ENCODE measurements at places on chromosomes 11 and 22.

DNA sequence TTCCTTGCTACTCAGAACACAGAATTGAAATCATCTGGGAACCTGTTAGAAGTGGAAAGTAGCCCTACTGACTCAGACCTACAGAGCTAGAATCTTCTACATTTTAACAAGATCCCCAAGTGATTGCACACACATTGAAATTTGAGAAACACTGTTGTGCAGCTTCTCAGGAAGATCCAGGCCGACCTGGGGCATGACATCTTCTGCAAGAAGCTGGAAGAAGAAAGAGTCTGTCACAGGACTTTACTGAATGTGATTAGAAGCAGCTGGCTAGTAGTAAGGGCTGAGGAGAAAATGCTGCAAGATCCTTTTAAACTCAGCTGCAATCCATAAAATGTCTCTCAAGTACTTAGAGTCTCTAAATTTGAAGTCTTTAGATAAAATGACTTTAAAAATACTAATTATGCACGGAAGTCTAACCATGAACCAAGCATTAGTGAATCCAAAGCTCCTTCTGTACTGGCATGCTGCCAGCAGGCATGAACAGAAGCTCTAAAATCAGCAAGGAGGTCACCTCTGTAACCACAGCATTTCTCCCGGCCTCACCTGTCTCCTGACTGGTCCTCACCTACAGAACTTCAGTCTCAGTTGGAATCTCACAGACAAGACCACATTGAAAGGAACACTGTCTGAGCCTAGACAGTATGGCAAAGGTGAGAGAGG lies 85.0 kb downstream of the SERGEF start:
- no peak for DNase-seq

- DNase-seq: no peak
Measured at GRCh38 chr11:7909585-7910285, 21.3 kb downstream of the OR10A6 start.

GRCh38 chr22:30238661-30239487 lies 7.7 kb downstream of the LIF start:
- no peak for DNase-seq

DNA sequence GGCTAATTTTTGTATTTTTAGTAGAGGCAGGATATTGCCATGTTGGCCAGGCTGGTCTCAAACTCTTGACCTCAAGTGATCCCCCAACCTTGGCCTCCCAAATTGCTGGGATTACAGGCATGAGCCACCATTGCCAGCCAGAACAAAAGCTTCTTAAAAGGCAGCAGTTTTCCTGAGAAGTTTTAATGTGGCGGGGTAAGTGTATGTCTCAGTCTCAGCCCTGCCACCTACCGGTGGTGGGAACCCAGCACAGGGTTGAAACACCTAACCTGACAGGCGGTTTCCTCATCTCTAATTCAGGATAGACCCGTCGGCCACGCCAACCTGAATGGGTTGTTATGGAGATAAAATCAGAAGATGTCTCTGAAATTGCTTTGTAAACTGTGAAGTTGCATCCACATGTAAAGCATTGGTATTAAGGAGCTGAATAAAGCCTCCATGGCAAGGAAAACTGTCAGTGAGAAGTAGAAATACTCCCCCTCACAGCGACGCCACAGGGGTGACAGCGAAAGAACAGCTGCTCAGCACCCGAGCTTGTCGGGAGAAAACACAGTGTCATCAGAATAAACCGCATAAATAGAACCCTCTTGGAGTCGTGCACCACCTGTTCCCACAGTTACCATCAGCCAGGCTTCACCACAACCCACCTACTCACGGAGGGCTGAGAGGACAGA lies 165.9 kb upstream of the NCAM1 start:
- no peak for DNase-seq

DNA sequence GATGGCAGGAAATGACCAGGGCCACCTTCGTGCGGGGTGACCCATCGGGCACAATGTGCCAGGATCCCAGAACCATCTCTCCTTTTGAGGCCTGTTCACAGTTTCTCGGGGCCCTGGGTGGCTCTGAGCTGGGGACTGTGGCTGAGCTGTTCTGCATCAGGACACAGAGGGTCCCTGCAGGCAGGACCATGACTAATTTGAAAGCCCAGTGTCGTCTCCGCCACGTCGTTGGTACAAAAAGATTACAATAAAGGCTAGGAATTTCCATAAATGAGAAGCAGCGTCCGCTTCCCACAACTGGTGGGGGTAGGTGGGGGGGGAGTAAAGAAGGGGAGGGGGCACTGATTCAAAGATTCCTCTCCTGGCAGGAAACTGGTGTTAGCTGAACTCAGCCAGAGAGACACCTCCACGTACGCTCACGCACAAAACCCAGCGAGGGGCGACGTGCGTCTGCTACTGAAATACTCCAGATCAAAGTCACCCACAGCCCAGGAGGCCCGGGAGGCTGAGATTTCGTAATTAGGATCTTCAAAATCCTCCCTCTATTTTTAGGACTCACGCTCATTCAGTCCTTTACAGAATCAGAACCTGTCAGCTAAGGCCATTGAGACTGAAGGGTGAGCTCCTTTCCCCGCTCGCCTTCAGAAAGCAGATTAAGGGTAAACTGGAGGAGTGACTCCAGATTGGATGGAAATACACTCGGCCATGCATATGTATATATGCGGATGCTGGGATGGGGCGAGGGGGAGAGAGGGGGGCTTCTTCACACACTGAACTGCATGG lies 11.0 kb downstream of the MN1 start:
- DNase-seq: no peak

- no peak for DNase-seq
Measured at GRCh38 chr11:375065-376025, 6.0 kb downstream of the B4GALNT4 start.

- no peak for DNase-seq
Measured at GRCh38 chr11:118834427-118835028, 43.6 kb upstream of the DDX6 start.

DNA sequence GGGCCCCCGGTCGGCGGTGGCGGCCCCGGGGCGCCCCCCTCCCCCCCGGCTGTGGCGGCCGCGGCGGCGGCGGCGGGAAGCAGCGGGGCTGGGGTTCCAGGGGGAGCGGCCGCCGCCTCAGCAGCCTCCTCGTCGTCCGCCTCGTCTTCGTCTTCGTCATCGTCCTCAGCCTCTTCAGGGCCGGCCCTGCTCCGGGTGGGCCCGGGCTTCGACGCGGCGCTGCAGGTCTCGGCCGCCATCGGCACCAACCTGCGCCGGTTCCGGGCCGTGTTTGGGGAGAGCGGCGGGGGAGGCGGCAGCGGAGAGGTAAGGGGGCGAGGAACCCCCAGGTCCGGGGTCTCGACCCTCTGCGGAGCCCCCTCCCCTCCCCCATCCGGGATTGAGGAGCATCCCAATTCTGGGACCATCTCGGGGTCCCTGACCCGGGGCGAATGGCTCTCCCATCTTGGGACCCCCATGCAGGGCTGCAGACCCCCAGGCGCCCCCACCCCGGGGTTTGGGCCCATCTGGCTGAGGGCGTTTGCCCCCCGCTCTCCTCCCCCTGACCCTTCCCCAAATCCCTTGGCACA lies 431 bp downstream of the KMT2A start:
- DNase-seq: no peak

GRCh38 chr11:111655924-111656323 lies 53.7 kb downstream of the SIK2 start:
- DNase-seq: no peak

GRCh38 chr11:35138943-35139721 lies at the start of gene CD44:
TSS of gene CD44 (plus strand) at chr11:35139171. CDS start at chr11:35139304, 133 bp downstream.
- DNase-seq: peak; percentile 74

DNA sequence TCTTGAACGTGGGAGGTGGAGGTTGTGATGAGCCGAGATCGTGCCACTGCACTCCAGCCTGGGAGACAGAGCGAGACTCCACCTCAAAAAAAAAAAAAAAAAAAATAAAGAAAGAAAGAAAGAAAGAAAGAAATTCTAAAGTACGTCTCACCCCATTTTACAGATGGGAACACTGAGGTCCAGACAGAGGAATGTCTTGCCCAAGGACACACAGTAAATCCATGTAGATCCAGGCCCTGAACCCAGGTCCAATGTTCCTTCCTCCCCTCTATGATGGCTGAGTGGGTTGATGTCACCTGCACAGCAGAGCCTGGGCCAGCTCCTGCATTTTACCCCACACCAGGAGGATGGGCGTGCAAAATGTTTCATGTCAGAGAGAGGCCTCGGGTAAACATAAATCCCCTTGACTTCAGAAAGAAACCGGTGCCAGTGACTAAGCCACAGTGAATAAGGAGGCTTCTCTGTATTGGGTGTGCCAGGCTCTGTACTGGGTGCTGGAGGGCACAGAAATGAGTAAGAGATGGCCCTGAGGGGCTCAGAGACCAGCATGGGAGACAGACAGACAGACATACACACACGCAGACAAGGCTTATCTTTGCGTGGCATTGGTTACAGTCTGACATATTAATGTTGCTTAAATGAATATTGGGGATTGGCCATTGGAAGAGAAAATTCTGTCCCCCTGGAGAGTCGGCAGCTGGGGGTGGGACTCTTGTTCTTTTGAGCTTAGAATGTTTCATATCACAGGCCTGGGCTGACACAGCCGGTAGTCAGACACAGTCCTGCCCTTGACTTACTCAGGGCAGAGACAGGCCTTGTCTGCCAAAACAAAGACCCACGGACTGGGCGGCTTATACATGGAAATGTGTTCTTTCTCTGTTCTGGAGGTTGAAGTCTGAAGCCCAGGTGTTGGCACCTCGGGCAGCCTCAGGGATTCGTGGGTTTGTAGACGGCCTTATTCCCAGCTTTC lies 105.4 kb downstream of the MIAT start:
- no peak for DNase-seq

GRCh38 chr11:22163394-22163797 lies 29.5 kb upstream of the ANO5 start:
- DNase-seq: no peak

GRCh38 chr11:133265530-133266035 lies 266.7 kb downstream of the OPCML start:
- no peak for DNase-seq

- no peak for DNase-seq
Measured at GRCh38 chr11:72702096-72702495, 27.9 kb upstream of the PDE2A start.

DNA sequence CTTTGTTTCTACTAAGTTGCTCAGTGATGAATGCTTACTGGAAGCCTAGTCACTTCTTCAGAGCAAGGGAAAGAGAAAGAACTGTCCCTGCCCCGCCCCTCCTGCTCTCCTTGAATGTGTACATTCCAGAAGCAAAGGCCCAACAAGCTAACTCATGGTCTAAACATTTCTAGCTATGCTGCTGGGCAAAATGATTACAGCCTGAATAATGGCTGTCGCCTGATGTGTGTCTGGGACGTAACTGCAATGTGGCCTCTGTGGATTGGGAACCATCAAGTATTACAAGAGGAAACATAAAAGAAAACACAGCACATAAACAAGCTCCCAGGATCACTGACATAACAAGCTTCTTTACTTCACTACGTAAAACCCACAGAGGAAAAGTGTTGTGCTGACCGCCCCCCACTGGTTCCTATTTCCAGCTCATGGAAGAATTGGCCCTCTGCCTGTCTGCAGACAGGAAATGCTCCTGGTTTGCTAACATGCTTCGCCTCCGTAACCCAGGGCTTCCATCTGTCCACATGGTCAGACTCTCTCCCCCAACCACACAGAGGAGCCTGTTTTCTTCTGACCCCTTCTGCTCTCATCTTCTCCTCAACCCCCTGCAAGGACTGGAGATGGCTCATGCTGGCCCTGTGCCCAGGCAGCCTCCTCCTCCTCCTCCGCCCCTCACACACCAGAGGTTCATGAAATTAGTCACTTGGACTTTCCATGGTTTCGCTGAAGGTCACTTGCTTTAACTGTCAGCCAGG lies 187.2 kb downstream of the MAML2 start:
- no peak for DNase-seq

- DNase-seq: no peak
Measured at GRCh38 chr11:6625832-6626420, 6.7 kb upstream of the TPP1 start.

- no peak for DNase-seq
Measured at GRCh38 chr22:38941488-38941987, 15.9 kb upstream of the APOBEC3A start.

GRCh38 chr11:2303627-2304505 lies 2.1 kb downstream of the TSPAN32 start:
- no peak for DNase-seq

GRCh38 chr11:108994887-108995286 lies 330.0 kb downstream of the DDX10 start:
- DNase-seq: no peak

- no peak for DNase-seq
Measured at GRCh38 chr11:77071671-77072605, 5.2 kb downstream of the CAPN5 start.

DNA sequence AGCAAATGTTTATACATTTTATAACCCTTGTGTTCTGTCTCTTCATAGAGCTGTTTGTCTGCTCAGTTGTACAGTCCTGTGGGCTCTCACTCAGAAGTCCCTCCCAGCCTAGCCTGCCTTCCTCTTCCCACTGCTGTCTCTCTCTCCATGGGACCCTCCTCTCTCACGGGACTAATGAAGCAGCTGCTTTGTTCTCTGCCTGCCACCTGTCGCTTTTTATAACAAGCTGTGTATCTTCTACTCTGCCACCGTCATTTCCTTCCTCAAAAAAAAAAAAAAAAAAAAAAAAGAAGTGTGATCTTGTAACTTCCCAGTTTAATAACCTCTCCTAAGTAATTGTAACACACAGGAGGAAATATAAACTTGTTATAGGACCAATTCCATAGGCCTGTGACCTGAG lies 92.2 kb upstream of the ALKBH3 start:
- no peak for DNase-seq

GRCh38 chr11:31966846-31967245 lies 124.0 kb upstream of the RCN1 start:
- DNase-seq: no peak

GRCh38 chr11:38791346-38791961 lies 2193.4 kb upstream of the RAG2 start:
- no peak for DNase-seq

- DNase-seq: peak; percentile 1
Measured at GRCh38 chr22:30968015-30968923, at the start of gene MORC2. TSS of gene MORC2 (minus strand) at chr22:30968774. CDS start at chr22:30967889, 885 bp downstream.

DNA sequence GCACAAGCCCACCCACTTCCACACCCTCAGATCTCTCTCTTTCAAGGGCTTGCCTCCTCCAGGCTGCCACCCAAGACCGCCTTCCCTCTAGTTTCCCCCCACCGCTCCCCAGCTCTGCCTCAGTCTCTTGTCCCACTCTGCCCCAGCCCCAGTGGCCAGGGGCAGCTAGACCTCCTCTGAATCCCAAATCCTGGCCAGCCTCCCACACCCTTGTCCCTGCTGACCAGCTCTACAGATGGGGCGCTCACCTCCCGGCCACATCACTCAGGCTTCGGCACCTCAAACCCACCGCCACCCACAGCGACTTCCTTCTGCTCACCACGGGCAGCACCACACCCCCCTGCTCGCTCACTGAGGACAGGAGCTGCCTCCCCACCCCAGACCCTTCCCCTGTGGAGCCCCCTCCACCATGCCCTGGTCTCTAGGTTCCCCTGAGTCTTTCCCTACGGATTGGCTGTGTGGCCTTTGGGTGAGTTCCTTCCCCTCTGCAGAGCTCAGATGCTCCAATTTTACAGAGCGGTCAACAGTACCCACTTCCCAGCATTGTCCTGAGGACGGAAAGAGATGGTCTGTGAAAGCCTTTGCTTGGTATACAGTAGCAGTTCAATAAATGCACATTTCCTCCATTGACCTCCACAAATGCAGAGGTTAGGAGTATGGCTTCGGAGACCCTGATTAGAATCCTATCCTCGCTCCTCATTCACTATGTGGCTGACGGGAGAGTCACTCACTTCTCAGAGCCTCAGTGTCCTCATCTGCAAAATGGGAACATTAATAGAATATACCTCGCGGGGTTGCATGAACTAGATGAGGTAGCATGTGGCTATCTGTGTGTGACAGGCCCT lies 11.5 kb upstream of the SPI1 start:
- DNase-seq: no peak

Data from stimulated activated CD8-positive, alpha-beta memory T cell treated with anti-CD3 and anti-CD28 coated beads, Interleukin-2, amount 100 ng/mL, for 1 hour (primary cell).